ENCODE measurements at places on chromosomes 11 and 22. TPM values are rescaled to one million over a fixed set of nuclear protein-coding genes. Genes with fewer than 3 reads are reported as not detected.

- H3K4me3 ChIP-seq, result no peak overlapping the region
- no peak for DNase-seq
- H3K4me1 ChIP-seq, result peaks cover 8% of the 10 kb centered on the region
- H3K27me3 ChIP-seq, result no peaks in the 10 kb centered on the region
Observed at GRCh38 chr11:35066030-35066429, 72.9 kb upstream of the CD44 start.

- no peak overlapping the region for H3K4me3 ChIP-seq
- H3K27ac ChIP-seq, result no peak overlapping the region
- DNase-seq, result no peak
- H3K36me3 ChIP-seq, result no peaks in the 10 kb centered on the region
Observed at GRCh38 chr11:134508219-134508990, 96.4 kb upstream of the B3GAT1 start.

GRCh38 chr22:49627217-49628181, 200.2 kb downstream of the BRD1 start:
- H3K4me3 ChIP-seq, result no peak overlapping the region
- H3K27me3 ChIP-seq, result no peaks in the 10 kb centered on the region
- H3K27ac ChIP-seq, result no peak overlapping the region
- DNase-seq, result no peak
- no peaks in the 10 kb centered on the region for H3K36me3 ChIP-seq

GRCh38 chr22:44026630-44027511, 2.8 kb downstream of the PARVB start:
- peaks cover 17% of the 10 kb centered on the region for H3K4me1 ChIP-seq
- no peak overlapping the region for H3K4me3 ChIP-seq
- no peaks in the 10 kb centered on the region for H3K27me3 ChIP-seq
- H3K27ac ChIP-seq, result peak overlapping the region; percentile 51

GRCh38 chr11:124646148-124646547, 23.5 kb downstream of the TBRG1 start:
- H3K27ac ChIP-seq, result no peak overlapping the region
- H3K4me1 ChIP-seq, result peaks cover 24% of the 10 kb centered on the region
- H3K27me3 ChIP-seq, result no peaks in the 10 kb centered on the region
- no peak for DNase-seq
- no peak overlapping the region for H3K4me3 ChIP-seq

- H3K27me3 ChIP-seq, result peaks cover 25% of the 10 kb centered on the region
- H3K4me3 ChIP-seq, result no peak overlapping the region
- no peaks in the 10 kb centered on the region for H3K36me3 ChIP-seq
- DNase-seq, result no peak
- no peak overlapping the region for H3K27ac ChIP-seq
Observed at GRCh38 chr22:39991159-39991860, 3.4 kb upstream of the FAM83F start.

GRCh38 chr11:68335683-68336082, 23.3 kb downstream of the LRP5 start:
- no peak for DNase-seq
- no peaks in the 10 kb centered on the region for H3K36me3 ChIP-seq
- H3K4me1 ChIP-seq, result peaks cover 25% of the 10 kb centered on the region
- no peaks in the 10 kb centered on the region for H3K27me3 ChIP-seq
- no peak overlapping the region for H3K4me3 ChIP-seq
- no peak overlapping the region for H3K27ac ChIP-seq

- no peak for DNase-seq
- no peaks in the 10 kb centered on the region for H3K27me3 ChIP-seq
- H3K36me3 ChIP-seq, result no peaks in the 10 kb centered on the region
- H3K4me1 ChIP-seq, result no peaks in the 10 kb centered on the region
- H3K4me3 ChIP-seq, result no peak overlapping the region
Observed at GRCh38 chr22:17314487-17314886, 54.8 kb upstream of the CECR2 start.

DNA sequence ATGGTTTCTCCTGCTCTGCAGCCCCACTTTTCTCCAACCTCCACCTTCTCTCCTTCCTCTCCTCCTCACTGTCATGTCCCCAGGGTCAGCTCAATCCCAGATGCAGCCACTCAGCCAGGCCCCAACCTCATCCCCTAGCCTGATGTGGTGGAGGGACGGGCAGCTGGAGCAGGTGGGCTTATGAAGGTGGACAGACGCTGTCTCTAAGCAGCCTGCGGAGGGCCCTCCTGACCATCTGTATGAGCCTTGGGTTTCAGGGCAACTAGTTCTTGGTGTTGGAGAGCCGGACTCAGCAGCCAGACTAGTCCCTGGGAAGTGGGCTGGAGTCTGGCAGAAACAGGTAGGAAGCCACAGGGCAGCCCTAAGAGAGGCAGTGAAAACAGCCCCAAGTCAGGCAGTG, 18.1 kb downstream of the CRYBB2 start:
- H3K4me1 ChIP-seq, result no peaks in the 10 kb centered on the region
- H3K36me3 ChIP-seq, result no peaks in the 10 kb centered on the region
- H3K27me3 ChIP-seq, result no peaks in the 10 kb centered on the region
- peak; percentile 45 for DNase-seq
- no peak overlapping the region for H3K27ac ChIP-seq
- no peak overlapping the region for H3K4me3 ChIP-seq

DNA sequence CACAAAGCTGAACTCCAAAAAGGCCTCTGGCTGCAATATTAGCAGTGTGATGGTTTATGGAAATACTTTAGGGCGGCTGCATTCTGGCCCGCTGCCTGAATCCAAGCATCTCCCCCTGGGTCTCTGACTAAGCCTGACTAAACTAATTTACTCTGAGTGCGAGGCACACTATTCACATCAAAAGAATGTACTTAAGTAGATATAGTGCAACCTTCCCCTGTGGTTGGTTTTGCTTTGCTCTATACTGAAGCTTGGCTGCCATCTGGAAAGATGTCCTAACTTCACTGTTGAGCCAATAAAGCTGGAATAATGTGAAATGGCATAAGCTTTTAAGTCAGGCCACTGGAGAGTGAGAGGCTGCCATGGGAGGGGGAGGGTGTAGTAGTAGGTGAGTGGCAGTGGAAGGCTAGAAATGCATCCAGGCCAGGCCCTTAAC, 321.6 kb downstream of the AASDHPPT start:
- peak overlapping the region; percentile 88 for H3K27ac ChIP-seq
- no peaks in the 10 kb centered on the region for H3K36me3 ChIP-seq
- H3K4me3 ChIP-seq, result no peak overlapping the region
- DNase-seq, result peak; percentile 85
- H3K27me3 ChIP-seq, result no peaks in the 10 kb centered on the region

- H3K4me1 ChIP-seq, result peaks cover 16% of the 10 kb centered on the region
- no peak overlapping the region for H3K4me3 ChIP-seq
- no peak for DNase-seq
- no peaks in the 10 kb centered on the region for H3K27me3 ChIP-seq
- H3K27ac ChIP-seq, result peak overlapping the region; percentile 7
Observed at GRCh38 chr11:47060807-47061206, 115.9 kb downstream of the ARFGAP2 start.

- no peak for DNase-seq
- H3K36me3 ChIP-seq, result no peaks in the 10 kb centered on the region
- no peaks in the 10 kb centered on the region for H3K27me3 ChIP-seq
- peak overlapping the region; percentile 1 for H3K27ac ChIP-seq
Observed at GRCh38 chr22:31504282-31504681, 7.9 kb downstream of the SFI1 start.

GRCh38 chr11:114307524-114308203, 11.5 kb downstream of the NNMT start:
- H3K27ac ChIP-seq, result peak overlapping the region; percentile 96
- peak; percentile 78 for DNase-seq
- peak overlapping the region; percentile 59 for H3K4me3 ChIP-seq
- H3K27me3 ChIP-seq, result no peaks in the 10 kb centered on the region

GRCh38 chr11:104819107-104819506, 79.2 kb downstream of the CASP12 start:
- H3K27ac ChIP-seq, result no peak overlapping the region
- H3K4me3 ChIP-seq, result no peak overlapping the region
- no peaks in the 10 kb centered on the region for H3K36me3 ChIP-seq
- H3K27me3 ChIP-seq, result no peaks in the 10 kb centered on the region
- DNase-seq, result no peak
- H3K4me1 ChIP-seq, result no peaks in the 10 kb centered on the region

DNA sequence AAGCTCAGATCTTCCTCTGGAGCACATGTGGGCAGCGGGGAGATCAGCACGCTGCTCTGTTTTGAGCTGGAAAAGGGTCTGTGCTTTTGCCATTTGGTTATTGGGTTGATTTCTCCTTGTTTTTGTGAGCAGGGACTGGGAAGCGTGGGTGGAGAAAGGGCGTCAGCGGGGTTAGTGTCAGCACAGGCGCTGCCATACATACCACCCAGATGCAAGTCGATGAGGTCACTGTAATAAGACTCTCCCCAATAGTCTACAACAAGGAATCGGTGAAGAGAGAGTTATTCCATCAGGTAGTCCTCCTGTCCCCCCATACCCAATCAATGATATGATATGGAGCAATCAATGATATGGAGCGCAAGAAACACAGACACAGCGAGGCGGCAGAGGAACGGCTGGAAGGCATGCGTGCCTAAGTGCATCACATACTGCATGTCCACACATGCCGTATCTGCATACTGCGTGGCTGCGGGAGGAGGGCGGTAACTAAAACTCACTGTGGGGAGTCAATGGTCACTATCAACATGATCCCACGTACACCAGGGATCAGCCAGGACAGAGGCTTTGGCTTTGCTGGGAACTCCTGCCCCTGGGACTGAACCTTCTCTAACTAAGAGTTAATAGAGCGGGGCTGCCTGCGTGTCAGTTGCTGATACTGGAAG, 29.5 kb upstream of the BID start:
- no peak overlapping the region for H3K4me3 ChIP-seq
- H3K4me1 ChIP-seq, result no peaks in the 10 kb centered on the region
- DNase-seq, result no peak
- H3K27me3 ChIP-seq, result no peaks in the 10 kb centered on the region

- peaks cover 4% of the 10 kb centered on the region for H3K27me3 ChIP-seq
- DNase-seq, result no peak
- H3K4me1 ChIP-seq, result peaks cover 31% of the 10 kb centered on the region
- H3K27ac ChIP-seq, result no peak overlapping the region
- no peaks in the 10 kb centered on the region for H3K36me3 ChIP-seq
- no peak overlapping the region for H3K4me3 ChIP-seq
Observed at GRCh38 chr11:76702336-76703128, 32.0 kb upstream of the LRRC32 start.

DNA sequence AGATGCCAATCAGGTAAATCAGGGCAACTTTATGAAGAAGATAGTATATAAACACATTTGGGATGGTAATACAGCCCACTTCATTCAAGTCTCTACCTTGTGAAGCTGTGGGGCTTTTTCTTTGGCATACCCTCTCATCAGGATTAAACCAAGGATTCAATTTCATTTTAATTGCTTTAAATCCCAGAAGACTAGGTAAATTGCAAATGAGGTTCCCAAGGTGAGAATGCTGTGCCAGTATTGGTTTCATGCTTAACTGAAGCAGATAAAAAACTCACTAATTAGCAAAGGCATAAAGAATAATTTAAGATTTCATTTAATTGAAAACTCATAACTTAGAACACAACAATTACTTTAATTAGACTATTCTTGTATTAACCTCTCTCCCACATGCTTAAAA, 1218.1 kb downstream of the FAM181B start:
- DNase-seq, result no peak
- H3K27ac ChIP-seq, result no peak overlapping the region
- H3K4me3 ChIP-seq, result no peak overlapping the region
- H3K4me1 ChIP-seq, result no peaks in the 10 kb centered on the region
- H3K27me3 ChIP-seq, result no peaks in the 10 kb centered on the region

DNA sequence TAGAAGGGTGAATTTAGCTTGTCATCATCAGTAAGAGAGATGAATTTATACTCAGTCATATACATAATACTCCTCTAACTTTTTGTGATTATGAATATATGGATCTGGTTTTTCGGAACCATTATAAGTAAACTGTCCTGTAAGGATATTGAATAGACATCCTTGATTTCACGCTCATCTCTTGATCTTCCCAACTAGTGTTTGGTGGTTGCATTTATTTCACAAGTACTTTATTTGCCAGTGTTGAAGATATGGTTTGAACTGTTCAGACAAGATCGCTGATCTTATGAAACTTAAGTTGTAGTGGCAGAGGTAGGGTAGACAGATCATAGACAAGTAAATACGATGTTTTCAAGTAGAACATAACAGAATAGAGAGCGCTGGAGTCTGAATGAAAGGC, 3.0 kb downstream of the FBXO7 start:
- no peak for DNase-seq
- H3K4me1 ChIP-seq, result peaks cover 26% of the 10 kb centered on the region
- no peak overlapping the region for H3K4me3 ChIP-seq
- H3K27ac ChIP-seq, result no peak overlapping the region
- H3K36me3 ChIP-seq, result no peaks in the 10 kb centered on the region
- H3K27me3 ChIP-seq, result no peaks in the 10 kb centered on the region

- H3K4me3 ChIP-seq, result no peak overlapping the region
- H3K27me3 ChIP-seq, result no peaks in the 10 kb centered on the region
- no peak overlapping the region for H3K27ac ChIP-seq
Observed at GRCh38 chr22:41499624-41500280, 30.8 kb downstream of the ACO2 start.

- H3K36me3 ChIP-seq, result no peaks in the 10 kb centered on the region
- no peak overlapping the region for H3K4me3 ChIP-seq
- H3K4me1 ChIP-seq, result no peaks in the 10 kb centered on the region
Observed at GRCh38 chr22:41928593-41929417, 2.2 kb upstream of the TNFRSF13C start.

- DNase-seq, result no peak
- H3K36me3 ChIP-seq, result peaks cover 12% of the 10 kb centered on the region
- no peak overlapping the region for H3K4me3 ChIP-seq
- no peak overlapping the region for H3K27ac ChIP-seq
- no peaks in the 10 kb centered on the region for H3K27me3 ChIP-seq
Observed at GRCh38 chr22:40462195-40462984, 92.0 kb downstream of the SGSM3 start.

GRCh38 chr11:72799441-72799840, 5.6 kb upstream of the STARD10 start:
- peaks cover 4% of the 10 kb centered on the region for H3K4me1 ChIP-seq
- H3K27ac ChIP-seq, result no peak overlapping the region
- DNase-seq, result no peak
- no peaks in the 10 kb centered on the region for H3K27me3 ChIP-seq
- no peaks in the 10 kb centered on the region for H3K36me3 ChIP-seq

- H3K27ac ChIP-seq, result peak overlapping the region; percentile 27
- H3K27me3 ChIP-seq, result no peaks in the 10 kb centered on the region
- peaks cover 18% of the 10 kb centered on the region for H3K4me1 ChIP-seq
- peak; percentile 76 for DNase-seq
- peak overlapping the region; percentile 76 for H3K4me3 ChIP-seq
- H3K36me3 ChIP-seq, result no peaks in the 10 kb centered on the region
Observed at GRCh38 chr22:18024956-18025720, 777 bp upstream of the MICAL3 start.

GRCh38 chr11:122758974-122759373, 79.3 kb upstream of the CRTAM start:
- H3K4me1 ChIP-seq, result peaks cover 11% of the 10 kb centered on the region
- H3K27me3 ChIP-seq, result no peaks in the 10 kb centered on the region
- H3K4me3 ChIP-seq, result no peak overlapping the region
- no peaks in the 10 kb centered on the region for H3K36me3 ChIP-seq
- H3K27ac ChIP-seq, result no peak overlapping the region
- no peak for DNase-seq

Gene CHRNA10
- total RNA-seq, result 0.29 TPM

Gene DMC1
- 3.3 TPM for total RNA-seq

Gene HEPHL1
- not detected for total RNA-seq

Gene OOSP4A
- not detected for total RNA-seq

Gene SMIM35
- total RNA-seq, result not detected

Gene KLHL22
- 46.6 TPM for total RNA-seq

Gene CFAP300
- total RNA-seq, result 6.5 TPM

Gene TMEM132A
- 12.1 TPM for total RNA-seq

Gene BIRC2
- total RNA-seq, result 76.0 TPM

Gene SLC22A12
- total RNA-seq, result not detected

Gene ZNF280B
- total RNA-seq, result 1.5 TPM

Gene KRTAP5-11
- total RNA-seq, result not detected

Gene SCGB2A2
- total RNA-seq, result not detected

Gene KRTAP5-10
- total RNA-seq, result 0.36 TPM

Gene CHADL
- total RNA-seq, result 1.2 TPM

Gene RAB3IL1
- total RNA-seq, result 20.3 TPM

Gene CALCA
- not detected for total RNA-seq

Gene PTPRCAP
- total RNA-seq, result 0.36 TPM

Measured in osteoblast (primary cell).